Dermis blood vessel endothelial cell (primary cell): ENCODE measurements at places on chromosomes 4 and X. TPM values are rescaled to one million over a fixed set of nuclear protein-coding genes. Genes with fewer than 3 reads are reported as not detected.

Gene FRG2
- total RNA-seq, result not detected in 2 replicates

Gene AR
- total RNA-seq, result 1.2 and 2.9 TPM in 2 replicates

Gene LGI2
- total RNA-seq, result 0.05 TPM in 1 of 2 replicates, not detected in the other

Gene IL2
- total RNA-seq, result not detected in 2 replicates

Gene YIPF7
- not detected in 2 replicates for total RNA-seq

Gene ANXA3
- total RNA-seq, result 60.6 and 67.4 TPM in 2 replicates

Gene ARHGAP24
- 37.9 and 54.8 TPM in 2 replicates for total RNA-seq

Gene IGSF1
- total RNA-seq, result 0.93 TPM in 1 of 2 replicates, not detected in the other

Gene KIAA0232
- total RNA-seq, result 16.7 and 20.1 TPM in 2 replicates

Gene GLRA2
- total RNA-seq, result not detected in 2 replicates

Gene CWH43
- total RNA-seq, result not detected in 2 replicates

Gene AFP
- total RNA-seq, result not detected in 2 replicates

Gene TIMM8A
- total RNA-seq, result 2.4 and 4.0 TPM in 2 replicates

Gene DNASE1L1
- total RNA-seq, result 105 and 111 TPM in 2 replicates

Gene CPLX1
- total RNA-seq, result 0.09 and 0.34 TPM in 2 replicates

Gene DCAF8L2
- total RNA-seq, result not detected in 2 replicates

Gene POF1B
- total RNA-seq, result 2.9 and 6.8 TPM in 2 replicates

Gene P2RY4
- not detected in 2 replicates for total RNA-seq

Gene SLC25A43
- total RNA-seq, result 22.2 and 22.8 TPM in 2 replicates

Gene NOX1
- not detected in 2 replicates for total RNA-seq

Gene XIAP
- total RNA-seq, result 41.5 and 50.1 TPM in 2 replicates

Gene PNMA3
- 0.09 TPM in 1 of 2 replicates, not detected in the other for total RNA-seq

Gene DTHD1
- not detected in 2 replicates for total RNA-seq

Gene HELT
- not detected in 2 replicates for total RNA-seq

Gene NRK
- 0.34 and 0.42 TPM in 2 replicates for total RNA-seq

Gene VSIG1
- 0.51 and 0.65 TPM in 2 replicates for total RNA-seq

Gene OCIAD2
- total RNA-seq, result 31.9 and 43.1 TPM in 2 replicates

Gene LIN54
- total RNA-seq, result 10.9 and 16.9 TPM in 2 replicates
